Upper lobe of right lung (tissue), 1 donor: ENCODE measurements at places on chromosomes 4 and X. TPM values are rescaled to one million over a fixed set of nuclear protein-coding genes. Genes with fewer than 3 reads are reported as not detected.

Gene ZCCHC12
- total RNA-seq: 0.41 TPM

Gene FAM114A1
- total RNA-seq: 39.8 TPM

Gene OTC
- total RNA-seq: 1.7 TPM

Gene TSPAN7
- 74.8 TPM for total RNA-seq

Gene CTAG1B
- total RNA-seq: not detected

Gene FANCB
- 1.2 TPM for total RNA-seq

Gene CAPN6
- 0.43 TPM for total RNA-seq

Gene GIMD1
- total RNA-seq: not detected

Gene ACSL1
- total RNA-seq: 287 TPM

Gene NR0B1
- not detected for total RNA-seq

Gene ZFP92
- total RNA-seq: 3.4 TPM

Gene SLC16A2
- 8.1 TPM for total RNA-seq

Gene HSFX4
- total RNA-seq: not detected

Gene HPF1
- 18.9 TPM for total RNA-seq

Gene TEX13B
- total RNA-seq: not detected

Gene GPM6B
- total RNA-seq: 37.1 TPM

Gene EGF
- total RNA-seq: 2.4 TPM

Gene CLCN4
- total RNA-seq: 9.8 TPM

Gene ADH1A
- total RNA-seq: 3.6 TPM

Gene VSIG1
- 1.1 TPM for total RNA-seq

Gene AGTR2
- 60.7 TPM for total RNA-seq

Gene NPY2R
- not detected for total RNA-seq

Gene PRMT9
- 11.5 TPM for total RNA-seq

Gene ACTRT1
- total RNA-seq: not detected

Gene SMARCA1
- 26.9 TPM for total RNA-seq

Gene CXorf38
- 14.1 TPM for total RNA-seq

Gene RS1
- total RNA-seq: 4.7 TPM

Gene STATH
- not detected for total RNA-seq

Gene TMEM154
- total RNA-seq: 12.7 TPM

Gene MAGEB2
- total RNA-seq: not detected

Gene KIAA1210
- total RNA-seq: not detected

Gene NAP1L5
- 3.2 TPM for total RNA-seq

Gene PARM1
- total RNA-seq: 78.0 TPM

Gene MAGEA9
- total RNA-seq: not detected

Gene MSL3
- total RNA-seq: 27.7 TPM

Gene TLR1
- total RNA-seq: 26.4 TPM

Gene RAB9B
- total RNA-seq: 0.55 TPM

Gene HDX
- total RNA-seq: 4.5 TPM

Gene BEND2
- total RNA-seq: not detected

Gene UCHL1
- total RNA-seq: 7.2 TPM

Gene SYP
- 3.5 TPM for total RNA-seq

Gene SRPX
- 56.7 TPM for total RNA-seq

Gene ZNF157
- total RNA-seq: 0.23 TPM

Gene KIF4A
- total RNA-seq: 0.75 TPM

Gene SPANXC
- total RNA-seq: not detected

Gene TRAM1L1
- total RNA-seq: 0.96 TPM

Gene CDX4
- total RNA-seq: not detected

Gene HELT
- total RNA-seq: 0.49 TPM

Gene USP17L21
- total RNA-seq: not detected

Gene LIMCH1
- total RNA-seq: 369 TPM

Gene PNPLA4
- 9.7 TPM for total RNA-seq

Gene DACH2
- total RNA-seq: not detected

Gene MAGEB17
- not detected for total RNA-seq

Gene MSANTD1
- total RNA-seq: 1.0 TPM

Gene TLL1
- 9.6 TPM for total RNA-seq

Gene GRPR
- total RNA-seq: not detected

Gene HOPX
- 520 TPM for total RNA-seq

Gene MAP9
- 16.2 TPM for total RNA-seq
